ENCODE measurements at places on chromosomes 2 and 18.

DNA sequence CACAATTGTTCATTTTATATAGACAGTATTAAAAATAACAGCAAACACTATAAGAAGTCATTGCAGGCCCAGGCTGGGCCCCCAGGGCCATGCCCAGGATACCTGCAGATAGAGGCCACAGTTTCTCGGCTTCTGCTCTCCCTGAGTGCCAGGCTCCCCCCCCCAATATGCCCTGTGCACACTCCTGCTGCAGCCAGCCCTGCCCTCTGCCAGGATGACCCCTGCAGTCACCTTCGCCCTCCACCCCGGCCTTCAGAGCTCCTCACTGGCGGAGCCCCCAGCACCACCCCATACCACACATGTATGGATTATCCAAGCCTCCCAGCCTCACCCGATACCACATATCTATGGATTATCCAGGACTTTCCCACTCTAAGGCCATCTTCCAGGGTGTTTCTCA lies 104.5 kb downstream of the TPO start:
- DNase-seq: no peak

DNA sequence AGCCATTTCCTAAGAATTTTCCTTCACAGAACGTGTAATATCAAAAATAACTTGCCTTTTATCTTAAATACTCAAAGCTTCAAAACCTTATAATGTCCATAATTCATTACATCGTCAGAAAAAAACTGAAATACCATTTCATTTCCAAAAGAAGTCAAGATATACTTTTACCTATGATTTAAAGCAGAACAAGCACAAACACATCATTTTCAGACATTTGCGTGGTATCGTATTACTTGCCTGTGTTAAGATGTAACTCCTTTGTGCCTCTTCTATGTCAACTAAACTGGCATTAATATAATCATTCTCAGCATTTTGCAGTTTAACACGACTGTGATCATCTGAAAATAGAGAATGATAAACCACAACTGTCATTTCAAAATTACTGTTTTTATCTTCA lies 47.5 kb downstream of the PTPN2 start:
- no peak for DNase-seq

GRCh38 chr2:208352644-208353567 lies 53.7 kb upstream of the PTH2R start:
- no peak for DNase-seq

- DNase-seq: peak; percentile 15
Observed at GRCh38 chr2:45610281-45611019, 617 bp downstream of the SRBD1 start.

GRCh38 chr2:238065071-238065846 lies 4.5 kb downstream of the SCLY start:
- DNase-seq: no peak

GRCh38 chr2:63738019-63738418 lies 103.7 kb upstream of the UGP2 start:
- DNase-seq: no peak

DNA sequence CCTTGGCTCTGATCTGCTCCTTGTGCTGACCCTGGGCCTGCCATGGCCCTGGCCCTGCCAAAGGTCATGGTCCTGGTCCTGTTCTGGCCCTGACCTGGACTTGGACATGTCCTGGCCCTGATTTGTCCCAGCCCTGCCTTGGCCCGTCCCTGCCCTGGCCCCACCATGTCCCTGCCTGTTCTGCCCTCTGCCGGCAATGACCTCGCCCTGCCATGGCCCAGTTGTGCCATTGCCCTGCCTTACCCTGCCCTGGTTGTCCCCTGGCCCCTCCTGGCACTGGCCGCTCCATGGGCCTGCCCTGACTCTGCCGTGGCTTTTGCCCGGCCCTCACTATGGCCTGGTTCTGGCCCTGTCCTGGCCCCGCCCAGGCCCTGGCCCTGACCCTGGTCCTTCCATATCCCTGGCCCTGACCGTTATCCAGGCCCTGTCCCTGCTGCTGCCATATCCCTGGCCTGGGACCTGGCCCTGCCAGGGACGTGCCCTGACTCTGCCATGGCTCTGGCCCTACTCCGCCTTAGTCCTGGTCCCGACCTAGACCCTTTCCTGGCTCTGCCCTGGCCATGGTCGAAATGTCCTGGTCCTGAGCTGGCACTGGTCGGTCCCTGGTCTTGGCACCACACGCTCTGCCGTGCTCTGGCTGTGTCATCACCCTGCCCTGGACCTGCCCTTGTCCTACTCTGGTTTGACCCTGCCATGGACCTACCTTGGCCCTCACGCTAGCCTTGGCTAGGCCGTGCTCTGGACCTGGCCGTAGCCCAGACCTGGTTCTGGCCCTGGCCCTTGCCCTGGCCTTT lies 6.8 kb upstream of the ANKRD62 start:
- DNase-seq: no peak

- no peak for DNase-seq
Observed at GRCh38 chr2:85423525-85423924, 5.0 kb downstream of the SH2D6 start.

DNA sequence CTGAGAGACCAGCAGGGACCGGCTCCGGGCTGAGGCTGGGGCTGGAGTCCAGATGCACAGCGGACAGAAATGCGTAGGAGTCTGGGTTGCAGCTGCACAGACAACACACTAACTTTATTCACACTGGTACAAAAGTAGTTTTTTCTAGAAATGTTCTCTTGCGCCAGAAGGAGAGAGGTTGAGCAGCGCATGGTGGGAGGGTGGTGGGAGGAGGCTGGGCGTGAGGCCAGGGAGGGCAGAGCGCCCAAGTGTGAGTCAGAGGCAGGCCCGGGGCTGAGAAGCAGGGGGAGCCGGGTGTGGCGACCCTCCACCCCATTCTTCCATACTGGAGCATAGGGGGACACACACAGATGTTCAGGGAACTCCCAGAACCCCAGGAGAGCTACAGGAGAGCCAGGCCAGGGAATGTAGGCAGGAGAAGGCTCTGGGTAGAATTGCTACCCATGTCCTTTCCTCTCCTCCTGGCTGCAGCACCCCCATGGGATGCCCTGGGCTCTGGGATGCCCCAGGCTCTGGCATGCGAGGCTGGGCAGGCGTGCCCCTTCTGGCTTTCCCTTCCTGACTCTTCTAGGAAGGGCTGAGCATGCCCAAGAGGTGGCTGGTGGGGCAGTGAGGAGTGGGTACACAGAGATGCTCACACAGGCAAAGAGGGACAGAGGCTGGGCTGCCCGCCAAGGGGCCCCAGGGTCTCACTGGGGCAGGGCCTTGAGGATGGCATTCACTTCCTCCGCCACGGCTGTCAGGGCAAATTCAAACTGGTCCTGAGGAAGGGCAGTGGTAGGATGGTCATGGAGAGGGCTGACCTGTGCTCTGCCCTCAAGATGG lies 10.6 kb downstream of the DNAJB2 start:
- no peak for DNase-seq

GRCh38 chr2:161972232-161972631 lies 101.8 kb downstream of the DPP4 start:
- no peak for DNase-seq

GRCh38 chr18:5951515-5952091 lies 56.3 kb upstream of the TMEM200C start:
- no peak for DNase-seq

- no peak for DNase-seq
Observed at GRCh38 chr2:135948141-135948540, 37.3 kb downstream of the DARS1 start.

DNA sequence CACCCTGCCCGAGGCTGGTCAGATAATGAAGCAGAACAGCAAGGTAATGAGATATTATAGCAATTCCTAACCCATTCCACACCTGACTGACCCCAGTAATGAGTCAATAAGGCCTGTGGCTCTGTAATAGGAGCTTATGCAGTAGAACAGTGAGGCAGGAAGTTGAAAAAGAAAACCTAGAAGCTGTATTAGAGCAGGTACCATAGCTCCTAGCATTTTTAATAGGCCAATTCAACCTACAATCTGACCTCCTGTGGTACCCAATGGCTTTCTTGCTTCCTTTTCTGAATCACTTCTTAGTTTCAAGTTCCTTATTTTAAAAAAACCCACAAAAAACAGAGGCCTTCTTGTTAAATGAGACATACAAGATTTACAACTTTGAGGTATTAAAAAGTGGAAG lies 43.6 kb upstream of the MAP2 start:
- DNase-seq: no peak

DNA sequence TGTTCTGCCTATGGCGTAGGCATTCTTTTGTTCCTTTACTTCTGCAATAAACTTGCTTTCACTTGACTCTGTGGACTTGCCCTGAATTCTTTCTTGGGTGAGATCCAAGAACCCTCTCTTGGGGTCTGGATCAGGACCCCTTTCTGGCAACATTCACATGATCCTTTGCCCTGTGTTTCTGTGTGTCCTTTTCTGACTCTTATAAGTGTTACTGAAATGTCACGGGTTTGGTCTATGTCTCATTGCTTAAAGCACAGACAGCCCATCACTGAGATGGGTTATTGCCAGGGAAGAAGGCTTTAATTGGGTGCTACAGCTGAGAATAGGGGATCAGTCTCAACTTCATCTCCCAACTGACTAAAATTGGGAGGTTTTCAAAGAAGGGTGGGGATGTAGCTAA lies 110.9 kb upstream of the XPO1 start:
- DNase-seq: no peak

DNA sequence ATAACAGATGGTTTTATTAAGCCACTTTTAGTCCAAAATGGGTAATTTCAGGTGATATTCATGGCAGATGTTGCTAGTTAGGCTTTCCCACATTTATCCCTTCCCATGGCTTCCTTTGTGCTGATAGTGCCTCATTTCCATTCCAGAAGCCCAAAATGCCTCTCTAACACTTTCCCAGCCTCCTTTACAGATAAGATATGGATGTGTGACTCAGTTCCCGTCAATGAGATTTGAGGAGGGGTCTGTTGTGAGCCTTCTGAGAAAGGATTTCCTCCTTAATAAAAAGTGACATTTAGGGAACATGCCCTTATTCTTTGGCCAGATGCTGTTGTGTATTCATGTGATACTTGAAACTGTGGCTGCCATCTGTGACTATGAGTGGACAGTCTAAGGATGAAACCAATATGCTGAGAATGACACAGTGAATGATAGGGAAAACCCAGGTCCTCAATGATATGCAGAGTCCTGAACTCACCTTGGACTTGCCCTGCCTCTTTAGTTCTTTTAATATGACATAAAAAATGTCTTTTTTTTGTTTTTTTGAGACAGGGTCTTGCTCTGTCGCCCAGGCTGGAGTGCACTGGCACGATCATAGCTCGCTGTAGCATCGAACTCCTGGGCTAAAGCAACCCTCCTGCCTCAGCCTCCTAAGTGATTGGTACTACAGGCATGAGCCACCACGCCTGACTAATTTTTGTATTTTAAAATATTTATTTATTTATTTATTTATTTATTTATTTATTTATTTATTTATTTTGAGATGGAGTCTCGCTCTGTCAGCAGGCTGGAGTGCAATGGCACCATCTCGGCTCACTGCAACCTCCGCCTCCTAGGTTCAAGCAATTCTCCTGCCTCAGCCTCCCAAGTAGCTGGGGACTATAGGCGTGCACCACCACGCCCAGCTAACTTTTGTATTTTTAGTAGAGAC lies 5.8 kb upstream of the ACSL3 start:
- no peak for DNase-seq

DNA sequence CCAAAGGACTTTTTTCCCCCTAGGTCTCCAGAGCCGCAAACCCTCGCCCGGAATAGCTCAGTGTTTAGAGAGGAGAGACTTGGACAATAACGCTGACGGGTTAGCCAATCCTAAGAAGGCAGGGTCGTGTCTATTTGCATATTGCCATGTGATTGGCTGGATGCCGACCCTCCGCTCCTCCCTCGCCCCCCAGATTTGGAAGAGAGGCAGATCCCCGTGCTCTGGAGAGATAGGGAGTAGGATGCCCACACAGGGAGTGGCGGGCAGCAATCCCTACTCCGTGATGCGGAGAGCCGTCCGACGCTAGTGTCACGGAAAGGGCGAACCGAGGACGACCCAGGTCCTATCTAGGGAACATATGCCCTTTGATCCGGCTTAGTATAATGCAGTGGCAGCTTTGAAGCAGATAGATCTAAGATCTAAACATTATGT lies 1.4 kb downstream of the WNT6 start:
- DNase-seq: no peak

DNA sequence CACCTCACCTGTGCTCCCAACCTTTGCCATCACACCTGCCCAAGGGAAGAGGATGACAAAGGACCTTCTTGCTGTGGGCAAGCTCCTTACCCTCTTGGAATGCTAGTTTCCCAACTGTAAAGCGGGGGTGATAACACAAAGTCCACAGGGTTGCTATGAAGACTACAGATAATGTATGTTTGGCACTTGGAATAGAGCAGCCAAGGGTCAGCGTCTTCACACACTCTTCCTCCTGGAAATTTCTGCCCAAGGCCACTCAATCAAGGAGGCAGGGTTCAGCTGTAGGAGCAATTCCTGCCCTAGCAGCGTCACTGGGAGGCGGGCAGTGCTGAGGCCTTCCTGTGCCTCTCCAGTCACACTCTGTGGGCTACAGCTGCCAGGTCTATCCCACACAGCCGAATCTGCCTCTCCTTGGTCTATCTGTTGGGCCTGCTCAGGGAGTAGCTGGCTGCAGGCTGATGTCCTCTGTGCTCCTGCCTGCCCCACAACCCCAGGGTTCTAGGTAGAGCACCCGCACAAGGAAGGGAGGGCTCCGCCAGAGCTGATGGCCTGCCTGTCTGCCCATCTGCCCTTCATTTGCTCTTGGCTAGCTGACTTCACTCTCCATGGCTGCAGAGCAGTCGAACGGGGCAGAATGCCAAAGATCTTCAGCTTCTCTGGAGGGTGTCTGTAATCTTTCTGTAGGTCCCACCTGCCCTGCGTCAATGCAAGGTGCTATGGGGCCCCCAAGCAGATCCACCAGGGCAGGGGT lies 91.9 kb downstream of the MRO start:
- no peak for DNase-seq

- DNase-seq: no peak
Observed at GRCh38 chr18:69992776-69993175, 45.1 kb upstream of the CD226 start.

DNA sequence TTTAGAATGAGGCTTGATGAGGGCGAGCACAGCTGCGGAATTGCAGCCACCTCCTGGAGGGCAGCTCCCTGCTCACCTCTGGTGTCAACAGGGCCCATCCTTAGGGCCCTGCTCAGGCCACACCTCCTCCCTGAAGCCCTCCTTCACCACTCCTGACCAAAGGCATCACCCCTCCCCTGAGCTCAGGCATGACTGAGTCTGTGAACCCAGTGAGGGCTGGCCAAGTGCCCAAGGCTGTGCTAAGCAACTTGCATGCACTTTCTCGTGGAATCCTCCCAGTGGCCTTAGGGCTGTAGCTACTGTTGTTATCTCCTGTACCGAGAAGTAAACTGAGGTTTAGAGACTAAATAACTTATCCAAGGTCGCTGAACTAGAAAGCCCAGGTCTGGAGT lies 101.7 kb downstream of the KLHL29 start:
- no peak for DNase-seq

DNA sequence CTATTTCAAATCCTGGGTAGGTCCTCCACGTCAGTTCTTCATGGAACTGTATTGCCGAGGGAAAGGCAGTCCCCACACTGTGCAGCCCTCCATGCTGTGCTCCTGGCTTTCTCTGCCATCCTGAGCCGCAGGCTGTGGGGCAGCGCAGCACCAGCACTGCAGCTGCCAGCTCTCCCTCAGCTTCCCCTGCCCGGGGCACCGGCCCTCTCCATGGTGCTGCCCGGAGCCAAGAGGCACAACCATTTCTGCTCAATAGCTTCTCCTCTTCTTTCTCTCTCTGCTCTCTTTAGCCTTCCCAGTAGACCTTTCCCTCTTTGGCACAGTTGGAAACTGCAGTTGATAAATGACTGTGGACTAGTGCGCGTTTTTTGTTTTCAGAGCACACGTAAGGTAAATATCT lies 12.1 kb downstream of the ANKRD23 start:
- no peak for DNase-seq

GRCh38 chr2:120731175-120731574 lies 4.5 kb upstream of the GLI2 start:
- no peak for DNase-seq
